ENCODE measurements at places on chromosomes 2 and 18. TPM values are rescaled to one million over a fixed set of nuclear protein-coding genes. Genes with fewer than 3 reads are reported as not detected.

Gene PSME4
- 48.9 TPM for polyA plus RNA-seq

Gene SIX2
- polyA plus RNA-seq = 0.91 TPM

Gene CPO
- polyA plus RNA-seq = 0.57 TPM

GRCh38 chr2:121232626-121233265, 52.3 kb downstream of the TFCP2L1 start:
- no peak for DNase-seq

- DNase-seq = peak; percentile 24
These were observed 35.4 kb upstream of the EN1 start for GRCh38 chr2:118882693-118883336.

GRCh38 chr18:22739789-22740188, 193.3 kb upstream of the RBBP8 start:
- no peak for DNase-seq

DNA sequence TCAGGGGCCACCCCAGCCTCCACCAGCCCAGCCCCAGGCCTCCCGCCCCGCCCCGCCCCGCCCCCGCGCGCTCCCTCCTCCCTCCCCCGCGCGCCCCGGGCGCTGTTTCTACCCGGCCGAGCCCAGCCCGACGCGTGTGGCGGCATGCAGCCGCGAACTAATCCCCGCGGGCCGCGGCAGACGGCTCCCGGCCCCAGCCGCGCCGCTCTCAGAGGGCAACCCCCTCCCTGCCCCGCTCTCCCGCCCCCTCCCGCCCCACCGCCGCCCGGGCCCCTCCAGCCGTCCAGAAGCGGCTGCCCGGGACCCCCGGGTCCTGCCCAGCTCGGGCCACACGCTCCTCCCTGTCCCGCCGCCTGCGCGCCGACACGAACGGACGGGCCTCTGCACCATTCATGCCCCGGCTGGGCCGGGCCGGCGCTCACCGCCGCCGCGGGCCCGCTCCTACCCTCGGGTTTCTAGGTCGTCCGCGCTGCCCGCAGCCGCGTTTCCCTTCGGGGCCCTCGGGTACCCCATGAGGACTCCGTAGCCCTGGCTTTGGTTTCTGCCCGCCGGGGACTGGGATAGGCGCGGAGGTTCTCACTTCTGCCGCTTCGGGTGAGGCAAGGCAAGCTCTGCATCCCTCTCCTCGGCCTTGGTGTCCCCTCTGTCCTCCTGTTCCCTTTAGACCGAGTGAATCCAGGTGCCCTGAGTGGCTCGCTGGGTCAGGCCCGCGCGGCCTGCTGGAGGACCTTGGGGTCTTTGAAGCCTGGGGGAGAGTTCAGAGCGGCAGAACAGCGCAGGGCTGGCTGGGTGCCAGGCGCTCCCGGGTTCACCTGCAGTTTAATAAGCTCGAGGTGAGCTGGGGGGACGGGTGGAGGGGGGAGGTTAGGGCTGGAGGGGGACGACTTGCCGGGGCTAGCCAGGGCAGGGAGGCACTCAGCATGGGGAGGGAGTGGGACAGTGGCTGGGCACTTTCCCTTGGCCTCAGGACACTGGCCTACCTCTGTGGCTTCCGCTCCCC, 3.1 kb downstream of the WNT10A start:
- DNase-seq = no peak

- DNase-seq = no peak
These were observed 121.3 kb downstream of the FMNL2 start for GRCh38 chr2:152456262-152456661.
